ENCODE measurements at places on chromosomes 7 and 10.

DNA sequence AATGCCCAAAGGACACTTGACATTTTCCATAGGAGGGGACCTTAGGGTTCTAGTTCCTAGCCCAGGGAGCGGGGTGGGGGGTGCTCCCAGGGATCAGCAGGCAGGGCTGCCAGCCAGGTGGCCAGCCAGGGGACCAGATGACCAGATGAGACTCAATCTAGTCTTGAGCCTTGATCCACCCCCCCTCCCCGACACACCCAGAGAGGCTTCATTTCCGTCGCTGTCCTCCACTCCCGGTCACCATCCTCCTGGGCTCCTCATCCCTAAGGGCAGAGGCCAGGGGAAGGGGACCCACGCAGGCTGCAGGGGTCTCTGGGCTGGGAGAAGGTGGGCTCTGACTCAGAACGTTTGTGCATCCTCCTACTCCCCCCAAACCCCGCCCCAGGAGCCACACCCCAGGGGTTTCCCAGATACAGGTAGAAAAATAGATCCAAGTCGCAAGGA is 1.0 kb downstream of the STX1A start:
- no peak for DNase-seq

- DNase-seq: no peak
These were observed 174.8 kb downstream of the RAPGEF5 start for GRCh38 chr7:22182149-22182548.

GRCh38 chr10:72981028-72981881 is 26.6 kb upstream of the PLA2G12B start:
- no peak for DNase-seq

DNA sequence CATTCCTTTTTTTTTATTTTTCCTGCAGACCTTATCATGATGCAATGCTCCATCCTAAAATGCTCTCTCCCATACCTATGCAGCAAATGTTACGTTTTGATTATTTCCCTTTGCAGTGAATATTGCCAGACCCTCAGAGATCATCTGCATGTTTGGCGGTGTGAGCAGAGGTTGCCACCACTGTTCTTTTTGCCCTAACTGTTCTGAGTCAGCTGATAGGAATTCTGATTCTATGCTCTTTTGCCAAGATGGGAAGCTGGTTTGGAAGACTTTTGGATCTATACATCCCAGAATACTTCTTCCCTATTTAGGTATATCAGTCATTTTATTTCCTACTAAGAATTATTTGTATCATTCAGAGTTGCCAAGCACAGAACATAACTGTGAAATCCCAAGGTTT is 130.5 kb downstream of the KLF6 start:
- no peak for DNase-seq

DNA sequence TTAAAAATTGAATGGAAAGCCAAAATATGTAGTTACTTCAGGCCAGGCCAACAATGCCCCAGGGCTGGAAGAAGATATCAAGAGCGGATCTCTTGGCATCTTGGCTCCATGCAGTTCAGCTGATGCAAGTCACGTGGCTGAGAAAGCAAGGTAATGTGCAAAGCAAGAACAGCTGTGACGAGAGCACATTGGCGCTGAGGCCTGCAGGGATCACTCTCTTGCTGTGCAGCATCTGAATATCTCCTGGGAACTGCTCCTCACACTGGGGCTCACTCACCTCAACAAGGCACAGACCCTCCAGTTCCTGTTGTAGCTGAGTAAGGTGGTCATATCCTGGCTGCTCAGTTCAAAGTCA is 14.0 kb downstream of the AKR1B1 start:
- DNase-seq: no peak

DNA sequence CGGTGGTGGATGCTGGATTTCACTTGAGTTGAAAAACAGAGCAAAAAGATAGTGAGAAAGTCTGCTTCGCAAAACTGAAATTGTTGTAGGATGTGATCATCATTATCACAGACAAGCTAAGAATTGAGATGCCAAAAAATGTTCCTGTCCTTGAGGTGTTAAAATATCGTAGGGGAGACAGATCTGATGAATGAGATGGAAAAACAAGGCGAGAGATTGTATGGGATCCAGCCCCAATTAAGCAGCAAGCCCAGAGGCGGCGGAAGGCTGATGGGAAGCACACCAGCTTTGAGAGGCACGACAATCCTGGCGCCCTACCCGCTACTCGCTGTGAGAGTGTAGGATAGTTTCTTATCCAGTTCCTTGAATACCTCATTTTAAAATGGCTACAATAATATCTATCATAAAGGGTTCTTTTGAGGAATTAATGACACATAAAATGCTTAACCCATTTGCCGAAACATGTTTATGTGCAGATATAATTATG is 131.1 kb upstream of the PTN start:
- no peak for DNase-seq

DNA sequence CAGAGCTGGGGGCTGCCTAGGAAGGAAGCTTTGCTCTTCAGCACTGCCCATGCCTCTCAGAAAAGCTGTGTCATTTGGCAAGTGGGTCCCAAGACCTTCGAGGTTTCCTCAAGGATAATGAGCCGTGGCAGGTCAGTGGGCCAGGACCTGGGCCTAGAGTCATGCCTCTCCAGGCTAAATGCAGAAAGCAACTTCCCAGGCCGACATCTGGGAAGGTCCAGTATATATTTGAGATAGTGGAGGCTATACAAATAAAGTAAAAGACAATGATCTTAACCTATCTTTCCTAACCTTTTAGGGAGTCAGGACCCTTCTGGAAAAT is 2.4 kb upstream of the HOXA10 start:
- no peak for DNase-seq

- no peak for DNase-seq
These were observed 972 bp upstream of the CXCL12 start for GRCh38 chr10:44385696-44386441.

DNA sequence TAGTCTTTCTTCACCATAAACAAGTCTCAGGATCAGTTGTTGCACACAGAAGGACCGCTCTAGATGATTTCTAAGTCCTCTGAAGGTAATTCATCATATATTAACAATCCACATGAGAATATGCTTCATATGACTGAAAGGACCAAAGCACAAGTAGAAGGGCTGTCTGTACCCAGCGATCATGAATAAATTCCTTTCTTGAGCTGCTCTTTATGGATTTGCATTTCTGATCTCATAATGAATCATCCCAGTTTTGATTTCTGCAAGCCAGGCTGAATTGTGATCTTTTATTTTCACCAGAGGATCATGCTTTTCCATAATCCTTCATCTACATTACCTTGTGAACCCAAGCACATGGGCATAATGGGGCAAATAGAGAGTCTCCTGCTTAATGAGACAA is 675.6 kb downstream of the MAGI2 start:
- no peak for DNase-seq

- DNase-seq: peak; percentile 37
These were observed 52.2 kb downstream of the CPEB3 start for GRCh38 chr10:92238586-92239098.

- no peak for DNase-seq
These were observed 80.0 kb downstream of the NRCAM start for GRCh38 chr7:108376206-108376605.

GRCh38 chr7:81488210-81488609 is 281.6 kb downstream of the HGF start:
- no peak for DNase-seq

- DNase-seq: no peak
These were observed 63.7 kb upstream of the PLXNA4 start for GRCh38 chr7:132639983-132640382.

- no peak for DNase-seq
These were observed 705.2 kb upstream of the IGFBP3 start for GRCh38 chr7:46626261-46626660.

DNA sequence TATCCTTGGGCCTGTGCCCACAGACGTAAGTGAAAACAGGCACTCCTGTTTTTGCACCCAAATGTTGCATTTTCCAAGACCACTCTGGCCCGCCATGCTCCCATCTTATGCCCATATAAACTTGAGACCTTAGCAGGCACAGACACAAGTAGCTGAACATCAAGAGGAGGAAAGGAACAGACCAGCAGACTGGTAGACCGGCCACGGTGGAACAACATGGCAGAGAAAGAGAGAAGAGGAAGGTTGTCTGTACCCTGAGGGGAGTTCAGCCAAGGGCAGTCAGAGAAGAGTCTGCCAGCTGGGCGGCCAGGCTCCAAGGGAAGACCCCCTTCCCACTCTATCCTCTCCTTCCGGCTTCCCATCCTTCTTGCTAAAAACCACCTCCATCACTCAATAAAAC is 85.3 kb downstream of the GPR37 start:
- DNase-seq: no peak

DNA sequence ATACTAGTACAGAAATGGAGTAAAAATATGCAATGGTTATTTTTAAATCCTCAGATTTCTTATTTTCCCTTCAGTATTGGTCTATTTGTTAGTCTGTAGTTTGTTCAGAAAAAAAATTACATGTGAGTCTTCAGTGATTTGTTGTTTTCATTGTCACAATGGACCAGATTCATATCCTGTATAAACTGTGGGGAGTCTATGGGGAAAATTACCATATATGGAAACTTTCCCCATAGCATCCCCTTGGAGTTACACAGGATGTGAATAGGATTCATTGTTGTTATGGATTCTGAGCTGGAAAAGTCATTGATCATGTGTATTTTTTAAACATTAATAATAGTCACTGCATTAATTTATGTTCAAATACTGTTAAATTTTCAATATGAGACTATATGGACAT is 72.6 kb downstream of the ST7 start:
- DNase-seq: no peak

DNA sequence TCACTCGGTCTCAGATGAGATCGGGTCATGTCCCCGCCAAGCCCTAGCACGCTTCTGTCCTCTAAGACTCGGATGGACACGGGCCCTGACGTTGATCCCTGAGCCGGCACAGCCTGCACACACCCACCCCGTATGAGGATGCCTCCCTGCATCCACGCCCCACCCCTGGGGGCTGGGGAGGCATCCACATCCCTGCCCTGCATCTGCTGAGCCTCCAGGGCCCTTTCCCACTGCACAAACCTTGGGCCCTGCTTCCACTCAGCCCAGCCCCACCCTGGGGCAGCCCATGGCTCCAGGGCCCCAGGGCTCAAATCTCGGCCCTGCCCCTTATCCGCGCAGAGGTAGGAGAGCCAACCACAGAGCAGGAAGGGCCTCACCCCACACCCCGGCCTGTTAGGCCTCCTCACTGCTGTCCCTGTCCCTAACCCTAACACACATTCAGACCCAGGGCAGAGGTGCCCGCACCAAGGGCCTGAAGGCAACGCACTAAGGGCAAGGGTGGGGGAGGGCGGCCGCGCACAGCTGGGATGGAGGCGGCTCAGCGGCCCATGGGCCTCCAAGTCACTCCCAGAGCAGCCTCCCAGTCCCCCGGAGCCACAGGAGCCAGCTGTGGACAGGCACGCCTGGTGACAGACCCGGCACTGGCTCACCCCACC is 9.5 kb upstream of the MICALL2 start:
- DNase-seq: no peak

DNA sequence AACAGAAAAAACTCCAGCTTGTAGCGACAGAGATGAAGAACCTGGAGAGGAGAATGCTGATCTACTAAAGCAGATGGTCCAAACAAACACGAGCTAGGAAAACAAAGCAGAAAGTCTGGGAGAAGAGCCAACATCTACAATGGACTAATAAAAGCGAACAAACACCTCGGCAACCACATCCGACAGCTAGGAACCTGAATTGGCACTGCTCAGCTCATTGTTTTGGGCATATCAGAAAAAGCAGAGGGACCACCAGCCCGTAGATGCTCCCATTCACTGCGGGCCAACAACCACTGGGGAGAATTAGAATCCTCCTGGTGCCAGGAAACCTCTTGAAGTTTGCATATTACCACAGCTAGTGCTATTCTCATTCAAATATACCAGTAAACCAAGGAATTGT is 204.7 kb downstream of the NXPH1 start:
- no peak for DNase-seq

DNA sequence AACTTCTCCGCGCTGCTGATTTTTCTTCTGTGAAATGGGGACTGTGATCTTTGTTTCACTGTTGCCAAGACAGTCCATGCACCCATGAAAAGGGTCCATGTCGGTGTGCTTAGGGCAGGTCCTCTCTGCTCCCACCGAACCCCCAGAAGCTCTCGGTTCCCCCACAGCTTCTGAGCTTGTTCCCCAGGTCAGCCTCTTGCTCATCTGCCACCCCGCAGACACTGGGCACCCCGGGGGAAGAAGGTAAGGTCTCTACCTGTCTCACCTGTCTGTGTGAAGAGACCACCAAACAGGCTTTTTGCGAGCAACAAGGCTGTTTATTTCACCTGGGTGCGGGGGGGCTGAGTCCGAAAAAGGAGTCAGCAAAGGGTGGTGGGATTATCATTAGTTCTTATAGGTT is 66.2 kb upstream of the NANOS1 start:
- DNase-seq: no peak

- no peak for DNase-seq
These were observed 103.0 kb downstream of the CTBP2 start for GRCh38 chr10:125057158-125058001.

- DNase-seq: no peak
These were observed 2.0 kb downstream of the MYO1G start for GRCh38 chr7:44976746-44977196.

DNA sequence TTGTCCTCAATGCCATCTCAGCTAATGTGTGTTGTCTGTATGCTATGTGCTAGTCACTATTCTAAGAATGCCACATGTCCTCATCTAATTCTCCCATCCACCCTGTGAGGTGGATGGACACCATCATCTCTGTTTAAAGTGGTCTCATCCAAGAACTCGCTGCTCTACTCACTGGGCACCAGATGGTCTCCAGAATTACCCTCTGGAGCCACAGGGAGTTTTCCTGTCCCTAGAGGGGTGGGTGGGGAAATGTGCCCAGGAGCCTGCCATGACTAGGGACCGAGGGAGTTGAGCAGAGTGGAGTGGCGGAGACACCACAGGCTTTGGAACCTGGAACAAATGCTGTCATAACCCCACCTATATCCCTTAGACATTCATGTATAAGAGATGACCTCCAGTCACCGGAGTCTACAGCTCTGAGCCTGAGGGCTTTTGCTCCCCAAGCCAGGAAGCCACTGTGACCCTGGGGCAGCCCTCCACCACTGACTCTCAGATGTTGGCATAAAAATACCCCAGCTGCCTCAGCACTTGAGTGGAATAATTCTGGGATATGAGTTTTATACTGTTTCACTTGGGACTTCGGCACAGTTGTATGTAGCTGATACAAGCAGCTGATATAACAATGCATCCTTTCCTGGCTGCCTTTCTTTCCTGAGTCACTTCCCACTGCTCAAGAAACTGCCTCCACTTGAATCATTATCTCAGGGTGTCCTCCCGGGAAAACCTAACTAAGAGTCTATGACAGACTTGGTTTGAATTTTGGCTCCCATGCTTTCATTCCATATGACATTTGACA is 61.5 kb upstream of the RAPGEF5 start:
- DNase-seq: no peak

- DNase-seq: no peak
These were observed 93.5 kb downstream of the FOXP2 start for GRCh38 chr7:114508086-114508485.

DNA sequence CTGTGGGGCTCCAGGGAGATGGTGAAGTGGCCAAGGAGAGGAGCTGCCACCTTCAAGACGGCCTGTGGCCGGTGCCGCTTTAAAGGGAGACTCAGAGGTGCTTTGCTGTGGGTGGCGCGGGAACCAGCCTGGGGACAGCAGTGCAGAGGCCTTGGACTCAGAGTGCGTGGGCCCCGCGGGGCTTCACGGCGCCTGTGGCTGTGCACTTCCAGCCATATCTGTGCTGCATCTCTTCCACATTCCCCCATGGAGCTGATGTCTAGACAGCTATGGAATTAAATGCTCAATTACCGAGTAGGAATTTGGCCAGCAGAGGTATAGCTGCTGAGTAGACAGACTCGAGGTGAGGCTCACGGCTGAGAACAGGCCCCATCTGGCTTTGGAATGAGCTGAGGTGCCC is 41.7 kb downstream of the HTRA1 start:
- DNase-seq: no peak

- DNase-seq: no peak
These were observed 61.2 kb upstream of the LBX1 start for GRCh38 chr10:101290431-101290830.

GRCh38 chr10:22740180-22740579 is 25.8 kb upstream of the PIP4K2A start:
- no peak for DNase-seq

All from kidney glomerular epithelial cell (primary cell).